Left hindlimb (tissue), 1 donor: ENCODE measurements at places on chromosomes 4 and X.

DNA sequence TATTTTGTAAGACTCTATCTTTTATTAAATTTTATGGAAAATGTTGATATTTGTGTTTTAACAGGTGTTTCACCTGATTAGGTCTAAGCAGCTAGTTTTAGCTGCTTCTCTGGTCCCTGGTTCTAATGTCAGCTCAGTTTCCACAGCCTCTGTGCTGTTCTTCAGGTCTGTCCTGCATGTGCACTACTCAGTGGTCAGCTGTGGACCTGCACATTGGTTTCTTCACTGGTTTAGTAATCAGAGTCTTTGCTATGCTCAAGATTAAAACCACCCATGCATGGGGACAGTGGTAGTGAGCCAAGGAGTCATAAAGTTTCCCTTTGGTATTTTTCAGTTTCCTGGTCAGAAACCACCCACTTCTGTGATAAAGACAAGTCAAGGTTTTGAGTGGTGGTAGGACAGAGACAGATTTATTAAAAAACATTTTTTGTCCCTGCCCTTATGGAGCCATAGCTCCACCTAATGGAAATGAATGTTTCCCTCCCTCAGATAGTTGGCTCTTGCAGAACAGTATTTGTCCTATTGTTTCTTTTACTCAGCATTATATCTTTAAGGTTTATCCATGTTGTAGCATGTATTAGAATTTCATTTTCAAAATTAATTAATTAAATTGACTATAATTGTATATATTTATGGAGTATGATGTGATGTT, 36.8 kb upstream of the VBP1 start:
- DNase-seq: no peak

DNA sequence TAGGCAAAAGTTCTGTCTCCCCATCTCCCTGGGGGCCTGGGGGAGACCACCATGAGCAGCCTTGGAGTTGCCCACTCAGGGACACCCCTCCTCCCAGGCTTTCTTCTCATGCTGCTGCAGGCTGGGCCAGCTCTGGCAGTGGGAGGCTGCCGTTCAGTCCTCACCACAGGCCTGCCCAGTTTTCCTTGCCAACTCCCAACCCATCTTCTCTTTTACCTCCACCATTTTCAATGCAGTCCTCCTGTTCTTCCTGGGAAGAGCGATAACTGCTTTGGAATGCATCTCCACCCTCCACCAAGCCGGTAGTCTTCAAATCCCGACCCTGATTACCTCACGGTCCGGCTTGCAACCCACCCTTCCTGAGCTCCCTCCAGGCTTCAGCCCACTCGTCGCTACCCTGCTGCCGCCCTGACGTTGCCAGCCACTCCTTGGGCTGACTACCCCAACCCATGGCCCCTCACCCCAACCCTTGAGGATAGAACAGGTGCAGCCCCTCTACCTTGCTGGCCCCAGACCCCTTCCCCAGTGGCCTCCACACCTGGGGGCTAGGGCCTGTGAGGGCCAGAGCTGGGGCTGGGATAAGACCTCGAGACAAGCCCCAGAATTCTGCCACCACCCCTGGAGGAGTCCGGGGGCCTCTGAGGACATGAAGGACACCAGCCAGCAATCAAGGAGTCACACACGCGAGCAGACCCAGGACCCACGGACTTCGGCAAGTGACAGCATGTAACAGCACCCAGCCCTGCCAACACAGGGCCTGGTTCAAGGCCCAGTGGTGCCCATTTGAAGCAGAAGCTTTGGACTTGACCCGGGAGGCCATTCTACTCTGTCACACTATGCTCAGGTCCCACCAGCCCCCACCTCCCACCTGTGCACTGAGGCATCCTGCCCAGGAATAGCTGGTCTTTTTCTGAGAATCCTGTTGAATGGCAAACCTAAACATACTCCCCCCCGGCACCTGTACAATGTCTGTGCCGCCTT, 9.2 kb downstream of the WDR1 start:
- DNase-seq: no peak

DNA sequence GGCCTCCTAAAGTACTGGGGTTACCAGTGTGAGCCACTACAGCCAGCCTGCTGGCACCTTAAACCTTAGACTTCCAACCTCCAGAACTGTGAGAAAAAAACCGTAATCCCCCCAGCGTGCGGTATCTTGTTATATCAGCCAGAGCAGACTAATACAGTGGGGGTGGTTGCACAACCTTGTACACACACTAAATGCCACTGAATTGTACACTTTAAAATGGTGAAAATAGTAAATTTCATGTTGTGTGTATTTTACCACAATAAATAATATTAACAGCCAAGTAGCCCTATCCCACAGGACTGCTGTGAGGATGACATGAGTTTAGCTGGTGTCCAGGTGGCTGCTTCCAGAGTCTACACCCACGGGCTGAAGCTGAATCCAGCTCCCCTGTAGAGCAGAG, 38.8 kb downstream of the ZBTB49 start:
- DNase-seq: no peak

- DNase-seq: no peak
Observed at GRCh38 chr4:118774321-118774720, 61.6 kb downstream of the SEC24D start.

DNA sequence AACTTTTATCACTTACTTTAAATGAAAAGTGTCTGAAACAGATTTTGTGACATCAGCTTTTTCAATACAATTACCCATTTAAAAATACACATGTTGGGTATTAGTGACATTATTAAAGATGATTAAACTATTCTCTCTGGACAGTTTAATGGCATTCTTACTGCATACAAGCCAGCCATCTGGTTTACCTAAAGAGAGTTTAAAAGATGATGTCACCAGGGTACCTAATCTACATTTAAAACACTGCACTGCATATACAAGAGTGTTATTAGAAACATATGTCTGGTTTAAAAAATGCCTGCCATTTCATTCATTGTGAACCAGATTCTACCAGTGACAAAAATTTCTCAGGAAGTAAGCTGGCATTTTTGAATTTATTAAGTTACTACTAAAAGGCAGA, 919.1 kb downstream of the ADGRL3 start:
- DNase-seq: no peak

DNA sequence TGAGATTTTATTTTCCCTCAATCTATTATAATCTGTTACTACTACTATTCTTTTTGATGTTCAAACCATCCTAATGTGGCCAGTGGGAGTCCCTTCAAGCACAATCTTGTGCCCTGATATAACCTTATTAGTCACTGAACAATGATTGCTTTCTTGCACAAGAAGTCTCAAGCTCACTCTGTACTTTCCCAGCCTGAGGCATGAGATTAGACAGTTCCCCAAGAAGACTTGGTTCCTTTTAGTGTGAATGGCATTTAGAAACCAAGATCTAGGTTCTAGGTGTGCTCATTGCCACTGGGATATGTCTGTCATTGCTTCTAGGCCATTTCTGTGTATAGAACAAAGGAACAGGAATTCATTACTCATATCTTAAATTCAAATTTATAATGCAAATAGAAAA, 28.0 kb upstream of the RBM41 start:
- DNase-seq: no peak

GRCh38 chrX:151901826-151902225, 10.9 kb upstream of the MAGEA4 start:
- no peak for DNase-seq

DNA sequence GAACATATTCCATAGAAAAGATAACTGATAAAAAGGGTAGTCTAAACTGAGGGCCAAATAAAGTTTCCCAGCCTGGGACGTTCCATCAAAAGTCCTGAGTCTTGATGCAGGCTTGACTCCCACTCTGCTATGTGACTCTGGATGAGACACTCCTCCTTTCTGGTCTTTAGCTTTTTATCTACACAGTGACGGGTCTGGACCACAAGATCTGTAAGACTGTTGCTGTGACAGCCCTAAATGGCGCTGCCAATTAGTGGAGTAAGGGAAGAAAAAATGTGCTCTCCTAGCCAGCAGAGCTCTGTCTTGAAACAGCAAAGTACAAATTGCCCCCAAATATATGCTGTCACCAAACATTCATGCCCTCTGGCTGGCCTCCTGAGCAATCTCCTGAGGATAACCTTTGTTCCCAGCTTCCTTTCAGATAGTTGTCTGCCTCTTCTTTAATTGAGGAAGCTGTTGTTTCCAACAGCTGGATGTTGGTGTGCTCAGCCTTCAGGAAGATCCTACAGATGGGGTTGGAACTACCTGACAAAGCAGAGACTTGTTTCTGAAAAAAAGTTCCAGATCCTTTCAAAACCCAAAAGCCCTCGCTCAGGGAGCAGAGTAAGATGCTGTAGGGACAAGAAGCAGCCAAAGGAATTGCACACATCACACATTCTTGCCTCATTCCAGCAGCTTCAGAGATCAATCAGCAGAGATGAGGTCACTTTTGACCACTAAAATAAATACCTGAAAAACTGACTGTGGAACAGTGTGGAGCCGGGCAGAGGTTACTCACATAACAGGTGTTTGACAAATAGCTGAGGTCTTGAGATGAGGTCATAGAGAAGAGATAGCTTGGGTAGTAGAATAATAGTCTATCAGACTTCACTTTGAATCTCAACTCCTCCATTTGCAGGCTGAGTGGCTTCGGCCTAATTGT, 383.4 kb upstream of the FGF13 start:
- no peak for DNase-seq

DNA sequence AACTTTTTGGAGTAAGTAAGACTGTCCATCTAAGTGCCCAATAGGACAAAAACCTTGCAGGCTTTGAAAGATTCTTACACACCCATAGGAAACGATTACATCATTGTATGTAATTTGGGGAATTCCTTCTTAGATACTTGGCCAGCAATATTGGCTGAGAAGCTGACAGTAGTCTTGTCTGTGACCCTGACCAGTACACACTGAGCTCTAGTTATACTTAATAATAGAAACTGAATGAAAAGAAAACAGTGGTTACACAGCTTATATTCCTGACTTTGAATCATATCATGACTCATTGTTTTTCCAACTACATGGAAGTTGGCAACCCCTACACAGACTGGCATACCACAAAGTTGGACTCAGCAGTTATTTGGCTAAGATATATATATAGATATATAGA, 7.1 kb upstream of the TLR2 start:
- no peak for DNase-seq

DNA sequence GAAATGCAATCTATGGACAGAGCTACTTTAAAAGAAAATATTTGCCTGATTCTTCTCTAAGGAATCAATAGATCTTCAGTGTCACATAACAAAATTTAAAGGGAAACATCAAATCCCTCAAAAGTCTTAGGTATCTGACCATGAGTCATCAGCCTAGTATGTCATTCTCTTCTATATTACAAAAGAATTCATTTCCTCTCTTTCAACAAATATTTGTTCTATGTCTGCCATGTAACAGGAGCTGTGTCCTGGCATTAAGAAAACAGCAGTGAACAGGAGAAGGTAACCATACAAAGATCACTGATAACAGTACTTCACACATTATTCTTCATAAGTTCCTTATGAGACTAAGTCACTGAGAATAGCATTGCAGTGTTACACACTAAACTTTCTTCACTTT, 243.6 kb upstream of the DKK2 start:
- no peak for DNase-seq

DNA sequence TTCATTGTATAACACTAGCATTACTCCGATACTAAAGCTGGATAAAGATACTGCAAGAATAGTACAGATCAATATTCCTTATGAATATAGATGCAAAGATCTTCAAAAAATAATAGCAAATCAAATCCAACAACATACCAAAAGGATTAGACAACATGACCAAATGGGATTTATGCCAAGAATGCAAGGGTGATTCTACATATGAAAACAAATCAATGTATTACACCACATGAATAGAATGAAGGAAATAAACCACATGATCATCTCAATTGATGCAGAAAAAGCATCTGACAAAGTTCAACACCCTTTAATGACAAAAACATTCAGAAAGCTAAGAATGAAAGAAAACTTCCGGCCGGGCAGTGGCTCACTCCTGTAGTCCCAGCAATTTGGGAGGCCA, 42.8 kb downstream of the CUL4B start:
- no peak for DNase-seq

GRCh38 chr4:72136429-72136828, 104.6 kb downstream of the NPFFR2 start:
- no peak for DNase-seq

DNA sequence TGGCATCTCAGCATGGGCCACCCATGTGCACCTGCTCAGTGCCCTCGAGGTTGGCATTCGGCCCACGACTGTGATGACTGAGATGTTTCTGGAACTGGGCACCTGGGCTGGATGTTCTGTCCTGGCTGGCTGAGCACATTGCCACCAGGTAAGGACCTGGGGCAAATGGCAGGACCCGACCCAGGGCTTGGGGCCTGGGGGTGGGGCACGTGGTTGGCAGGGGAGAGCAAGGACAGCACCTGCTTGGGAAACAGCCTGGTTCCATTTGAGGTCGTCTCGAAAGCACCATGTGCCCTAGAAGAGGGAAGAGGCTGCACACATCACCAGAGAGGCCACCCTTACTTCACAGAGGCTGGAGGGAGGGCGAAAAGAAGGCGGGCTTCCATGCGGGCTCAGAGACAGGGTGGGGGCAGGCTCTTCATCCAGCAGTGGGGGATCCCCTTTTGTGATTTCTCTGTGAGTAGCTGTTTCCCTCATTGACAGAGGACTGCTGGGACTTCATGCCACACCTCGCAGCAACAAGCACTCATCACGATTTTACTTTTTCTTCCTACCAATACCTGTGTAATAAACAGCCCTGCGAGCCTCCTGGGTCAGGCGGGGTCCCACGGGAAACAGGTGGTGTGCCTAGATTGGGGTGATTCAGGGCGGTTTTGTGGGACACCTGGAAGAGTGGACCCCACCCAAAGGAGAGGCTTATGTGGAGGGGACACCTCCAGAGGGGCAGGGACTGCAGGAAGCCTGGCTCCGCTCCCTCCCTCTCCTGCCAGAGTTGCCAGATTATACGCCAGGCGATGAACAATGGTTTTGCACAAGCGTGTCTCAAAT, 12.0 kb downstream of the TMEM187 start:
- DNase-seq: no peak

GRCh38 chr4:61886131-61886530, 686.0 kb downstream of the ADGRL3 start:
- no peak for DNase-seq

- no peak for DNase-seq
Observed at GRCh38 chrX:34559325-34559724, 97.8 kb downstream of the TMEM47 start.

DNA sequence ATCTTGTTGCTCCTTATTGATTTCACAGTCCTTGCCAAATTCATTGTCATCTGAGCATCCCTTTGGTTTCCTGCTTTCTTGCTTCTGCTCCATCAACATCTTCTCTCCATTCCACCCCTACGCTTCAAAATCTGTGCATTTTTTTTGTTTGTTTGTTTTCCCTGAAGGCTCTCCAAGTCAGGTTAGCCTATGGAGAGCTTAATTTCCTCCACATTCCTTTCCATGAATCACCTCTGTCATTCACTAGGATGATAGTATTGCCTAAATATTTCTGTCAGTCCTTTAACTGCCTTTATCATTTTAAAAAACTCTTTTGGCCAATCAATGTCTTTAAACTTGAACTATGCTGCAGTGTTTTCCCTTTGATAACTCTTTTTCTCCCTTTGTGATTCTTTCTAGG, 67.7 kb downstream of the PPARGC1A start:
- DNase-seq: no peak
